Hepatocyte (in vitro differentiated cells): ENCODE measurements at places on chromosomes 6 and 20.

DNA sequence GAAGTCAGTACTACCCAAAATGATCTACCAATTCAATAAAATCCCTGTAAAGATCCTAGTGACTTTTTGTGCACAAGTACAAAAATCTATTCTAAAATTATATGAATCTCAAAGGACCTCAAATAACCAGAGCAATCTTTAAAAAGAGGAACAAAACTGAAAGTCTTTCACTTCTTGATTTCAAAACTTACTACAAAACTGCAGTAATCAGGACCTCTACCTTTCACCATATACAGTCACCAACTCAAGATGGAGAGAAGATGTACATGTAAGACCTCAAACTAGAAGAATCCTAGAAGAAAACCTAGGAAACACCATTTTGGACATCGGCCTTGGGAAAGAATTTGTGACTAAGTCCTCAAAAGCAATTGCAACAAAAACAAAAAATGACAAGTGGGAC, 109.5 kb upstream of the CD93 start:
- no peak for DNase-seq

- peak; percentile 84 for DNase-seq
Observed at GRCh38 chr6:4732691-4733315, 43.4 kb upstream of the CDYL start.

GRCh38 chr6:44189257-44189656, 27.5 kb upstream of the MYMX start:
- no peak for DNase-seq

GRCh38 chr6:74932232-74932888, 273.5 kb downstream of the COL12A1 start:
- peak; percentile 10 for DNase-seq

GRCh38 chr20:25076731-25077609, 5.0 kb downstream of the VSX1 start:
- DNase-seq, result no peak

DNA sequence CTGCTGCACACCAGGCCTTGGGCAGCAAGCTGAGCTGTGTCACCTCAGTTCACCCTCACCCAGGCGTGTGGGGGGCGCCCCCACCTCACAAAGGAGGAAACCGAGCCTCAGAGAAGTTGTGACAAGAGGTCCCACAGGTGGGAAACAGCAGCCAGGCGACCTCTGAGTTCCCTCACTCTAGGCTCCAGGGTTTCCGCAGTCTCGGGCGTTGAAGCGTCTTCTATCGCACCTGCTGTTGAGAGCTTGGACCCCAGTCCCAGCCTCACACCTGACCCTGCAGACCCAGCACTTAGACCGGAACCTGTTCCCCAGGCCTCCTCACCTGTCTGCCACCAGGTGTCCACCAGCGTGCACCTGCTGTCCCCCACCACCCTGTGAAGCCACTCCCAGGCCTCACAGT, 22.3 kb upstream of the APMAP start:
- DNase-seq, result no peak

DNA sequence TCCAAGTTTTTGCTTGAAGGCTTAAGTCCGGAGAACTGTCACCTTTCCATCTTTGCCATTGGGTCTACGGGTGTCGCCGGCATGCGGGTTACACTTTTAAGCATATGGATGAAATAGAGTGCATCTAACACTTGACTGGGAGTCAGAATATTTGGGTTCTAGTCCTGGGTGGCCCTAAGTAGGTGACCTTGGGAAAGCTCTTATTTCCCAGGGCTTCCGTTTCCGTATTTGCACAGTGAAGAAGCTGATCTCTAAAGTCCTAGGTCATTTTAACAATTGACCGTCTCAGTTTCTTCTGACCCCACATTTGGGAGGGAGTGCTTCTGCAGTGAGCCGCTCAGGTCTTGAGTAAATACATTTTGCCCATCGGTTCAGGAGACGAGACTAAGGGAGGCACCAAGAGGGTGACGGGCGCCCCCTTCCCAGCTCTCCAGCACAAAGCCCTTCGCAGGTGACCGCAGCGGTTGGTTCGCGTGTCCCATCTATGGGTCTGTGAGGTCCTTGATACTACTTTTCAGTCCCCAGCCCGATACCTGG, 651 bp upstream of the BLTP3A start:
- DNase-seq, result peak; percentile 69

DNA sequence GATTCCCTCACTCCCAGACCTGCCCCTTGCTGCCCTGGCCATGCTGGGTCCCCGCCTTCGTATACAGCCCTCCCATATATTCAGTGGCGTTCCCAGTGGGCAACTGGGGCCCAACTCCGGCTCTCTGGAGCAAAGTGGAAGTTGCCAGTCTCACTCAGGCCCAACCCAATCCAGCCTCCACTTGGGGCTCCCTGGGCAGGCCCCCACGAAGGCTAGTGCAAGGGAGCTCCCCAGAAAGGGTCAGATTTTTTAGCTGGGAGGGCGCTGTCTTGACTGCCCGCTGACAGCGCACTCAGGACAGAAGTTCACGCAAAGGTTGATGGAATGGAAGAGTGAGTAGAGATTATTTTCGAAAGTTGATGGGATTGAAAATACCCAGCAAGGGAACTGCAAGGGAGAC, 5.9 kb downstream of the TP53TG5 start:
- no peak for DNase-seq

- no peak for DNase-seq
Observed at GRCh38 chr6:20237677-20238460, 25.6 kb upstream of the MBOAT1 start.

DNA sequence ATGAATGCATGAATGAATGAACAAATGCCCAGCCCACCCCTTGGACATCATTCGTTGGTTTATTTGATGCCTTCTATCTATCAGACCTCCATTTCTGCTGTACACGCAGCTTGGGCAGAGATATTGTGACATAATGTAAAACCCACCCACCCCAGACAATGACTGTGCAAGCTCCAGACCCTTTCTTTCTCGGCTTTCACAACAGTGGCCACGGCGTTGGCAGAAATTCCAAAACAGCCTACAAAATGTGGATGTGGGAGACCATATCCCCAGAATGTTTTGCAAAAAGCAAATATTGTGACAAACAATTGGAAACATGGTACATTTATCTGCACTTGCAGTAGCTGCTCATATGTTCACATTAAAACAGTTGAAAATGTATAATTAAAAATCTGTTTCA, 162.0 kb upstream of the MAFB start:
- DNase-seq, result no peak

DNA sequence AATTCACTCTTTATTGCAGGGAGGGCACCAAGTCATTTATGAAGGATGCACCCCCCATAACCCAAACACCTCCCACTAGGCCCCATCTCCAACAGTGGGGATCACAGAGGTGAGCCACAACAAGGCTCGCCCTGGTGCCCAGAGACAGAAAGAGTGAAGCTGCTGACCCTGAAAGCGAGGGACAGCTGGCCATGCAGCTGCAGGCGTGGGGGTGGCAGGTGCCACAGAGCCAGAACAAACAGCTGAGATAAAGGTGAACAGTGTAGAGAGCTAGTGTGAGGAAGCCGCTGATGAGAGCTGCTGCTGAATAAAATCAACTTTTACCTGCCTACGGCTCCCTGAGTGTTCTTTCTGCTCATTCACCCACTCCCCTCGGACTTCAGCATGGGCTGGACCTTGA, 18.8 kb upstream of the RGS17 start:
- DNase-seq, result no peak

GRCh38 chr6:80250391-80250997, 144.0 kb downstream of the BCKDHB start:
- no peak for DNase-seq

DNA sequence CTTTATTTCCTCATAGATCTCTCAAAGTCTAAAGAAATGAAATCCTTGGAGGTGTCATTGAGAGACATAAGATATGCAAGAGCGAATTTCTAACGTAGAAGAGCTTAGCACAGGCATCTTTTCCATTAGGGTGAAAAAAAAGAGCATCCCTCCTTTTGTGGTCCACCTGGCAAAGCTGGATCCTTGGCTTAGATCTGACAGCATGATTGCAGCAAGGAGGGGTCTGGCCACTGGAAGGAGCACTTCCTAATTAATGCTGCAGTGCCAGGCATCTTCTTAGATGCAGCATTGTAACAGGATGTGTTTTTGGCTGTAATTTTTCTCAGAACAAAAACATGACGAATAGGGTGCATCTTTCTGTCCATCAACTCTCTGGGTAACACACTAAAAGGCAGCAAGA, 60.1 kb upstream of the TFAP2D start:
- DNase-seq, result no peak

GRCh38 chr6:157613011-157613522, 210.0 kb upstream of the SNX9 start:
- peak; percentile 56 for DNase-seq

GRCh38 chr6:1869308-1869707, 259.6 kb downstream of the FOXC1 start:
- DNase-seq, result no peak

DNA sequence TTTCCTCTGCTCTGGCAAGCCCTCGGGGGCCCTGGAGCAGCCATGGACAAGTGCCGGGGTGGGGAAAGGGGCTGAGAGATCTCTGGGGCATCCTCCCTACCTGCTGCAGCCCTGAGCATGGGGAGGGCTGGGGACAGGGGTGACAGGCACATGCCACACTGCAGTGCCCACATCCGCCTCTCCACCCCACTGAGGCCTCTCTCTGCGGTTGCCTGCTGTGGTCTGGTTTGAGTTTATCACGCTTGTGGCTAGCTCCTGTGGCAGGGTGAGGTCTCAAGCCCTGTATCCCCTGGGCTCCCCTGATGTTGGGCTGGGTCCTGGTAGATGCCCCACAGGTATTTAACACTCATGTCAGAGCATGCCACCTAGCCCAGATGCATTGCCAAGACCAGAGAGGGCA, 52.9 kb upstream of the MLN start:
- no peak for DNase-seq

DNA sequence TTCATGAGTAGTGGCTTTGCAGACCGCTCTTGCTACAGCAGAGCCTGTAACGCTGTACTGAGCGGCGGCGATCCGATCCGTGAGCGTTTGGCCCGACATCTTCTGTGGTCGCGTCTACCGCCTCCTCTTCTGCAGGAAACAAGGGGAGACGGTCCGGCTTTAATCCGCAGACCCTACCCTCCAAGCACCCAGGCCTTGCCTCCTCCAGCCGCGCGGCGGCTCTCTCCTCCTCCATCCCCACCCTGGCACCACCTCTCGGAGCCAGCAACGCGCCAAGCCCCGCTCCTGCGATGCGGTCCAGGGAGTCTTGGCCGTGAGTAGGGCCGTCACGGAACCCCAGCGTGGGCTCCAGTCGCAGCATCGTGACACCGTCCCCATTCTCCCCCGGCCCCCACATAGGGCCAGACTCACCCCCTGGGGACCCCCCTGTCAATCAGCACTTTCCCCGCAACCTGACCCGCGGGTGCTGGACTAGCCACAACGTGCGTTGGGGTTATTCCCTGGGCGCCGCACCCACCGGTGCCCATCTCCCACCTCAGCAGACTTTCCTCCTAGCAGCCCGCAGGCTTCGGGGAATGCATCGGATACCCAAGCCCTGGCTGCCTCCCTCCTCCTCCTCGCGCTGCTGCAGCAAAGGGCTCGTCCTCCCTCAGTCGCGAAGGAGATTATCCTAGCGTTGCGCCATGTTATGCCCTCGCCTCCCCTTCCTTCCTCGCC, 914 bp downstream of the SNAP91 start:
- DNase-seq, result peak; percentile 8

DNA sequence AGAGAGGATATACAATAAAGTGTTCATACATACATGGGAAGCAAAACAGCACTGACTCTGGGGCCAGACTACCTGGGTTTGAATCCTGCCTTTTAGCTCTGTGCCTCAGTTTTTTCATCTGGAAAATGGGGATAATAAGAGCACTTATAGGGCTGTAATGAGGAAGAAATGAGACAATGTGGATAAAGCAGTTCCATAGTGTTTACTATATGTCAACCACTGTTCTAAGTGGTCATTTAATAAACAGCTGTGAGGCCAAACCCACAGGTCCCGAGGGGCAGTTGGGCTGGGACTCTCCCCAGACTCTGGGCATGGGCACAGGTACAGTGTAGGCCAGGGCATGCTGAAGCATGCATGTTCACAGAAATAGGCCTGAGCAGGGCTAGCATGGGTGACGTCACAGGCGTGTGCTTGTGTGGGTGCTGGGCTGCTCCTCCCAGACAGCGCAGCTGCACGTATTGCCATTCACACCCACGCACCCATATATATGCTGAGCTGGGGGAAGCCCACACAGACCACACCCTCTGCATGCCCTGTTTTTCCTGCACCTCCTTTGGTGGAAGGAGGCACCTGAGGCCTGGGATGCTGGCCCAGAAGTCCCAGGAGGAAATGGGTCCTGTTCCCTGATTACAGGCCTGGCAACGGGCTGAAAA, 3.5 kb upstream of the PLCG1 start:
- DNase-seq, result no peak

DNA sequence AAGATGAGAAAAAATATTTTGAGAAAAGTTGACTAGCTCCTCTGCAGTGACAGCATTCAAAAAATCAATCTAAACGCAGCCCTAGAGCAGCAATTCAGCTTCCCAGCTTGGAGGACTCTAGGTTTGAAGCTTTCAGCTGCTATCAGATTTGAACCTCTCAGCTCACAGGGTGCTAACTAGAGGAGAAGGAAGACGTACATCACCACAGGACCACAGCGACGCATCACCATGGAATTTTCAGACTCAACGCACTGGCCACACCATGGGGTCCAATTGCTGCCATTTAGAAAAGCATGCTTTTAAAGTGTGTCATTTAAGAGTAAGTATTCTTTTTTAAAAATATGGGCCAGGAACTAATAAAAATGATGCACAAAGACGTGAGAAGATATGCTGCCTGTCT, 45.0 kb upstream of the FUCA2 start:
- no peak for DNase-seq

- no peak for DNase-seq
Observed at GRCh38 chr6:130895516-130895915, 68.3 kb downstream of the SMLR1 start.

- no peak for DNase-seq
Observed at GRCh38 chr6:159035891-159036290, 8.9 kb downstream of the TAGAP start.

DNA sequence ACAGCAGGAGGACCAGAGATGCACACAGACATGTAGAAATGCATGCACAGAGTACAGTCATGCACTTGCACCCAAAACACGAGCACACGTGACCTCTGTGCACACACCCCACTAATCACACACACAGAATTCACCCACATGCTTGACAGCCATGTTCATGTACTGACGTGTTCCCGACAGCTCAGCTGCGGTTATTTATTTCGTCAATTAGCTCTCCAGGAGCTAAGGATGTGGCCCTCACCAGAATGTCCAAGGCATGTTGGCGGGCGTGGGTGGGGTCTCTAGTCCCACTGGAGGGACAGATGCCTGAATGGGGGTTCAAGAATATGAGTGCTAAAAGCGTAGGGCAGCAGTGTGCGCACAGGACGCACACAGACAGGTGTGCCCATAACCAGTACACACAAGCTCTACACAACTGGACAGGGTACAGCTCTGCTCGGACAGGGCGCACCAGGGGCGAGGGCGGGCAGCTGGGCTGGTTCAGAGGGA, 571 bp upstream of the PRPF6 start:
- peak; percentile 7 for DNase-seq

- no peak for DNase-seq
Observed at GRCh38 chr6:20751293-20751935, 217.2 kb downstream of the CDKAL1 start.

GRCh38 chr6:131023834-131024504, 39.1 kb downstream of the EPB41L2 start:
- DNase-seq, result no peak
